ENCODE measurements at places on chromosomes 12 and 14.
A peak's percentile ranks its signal among the peaks of the same experiment; 100 is the strongest.

DNA sequence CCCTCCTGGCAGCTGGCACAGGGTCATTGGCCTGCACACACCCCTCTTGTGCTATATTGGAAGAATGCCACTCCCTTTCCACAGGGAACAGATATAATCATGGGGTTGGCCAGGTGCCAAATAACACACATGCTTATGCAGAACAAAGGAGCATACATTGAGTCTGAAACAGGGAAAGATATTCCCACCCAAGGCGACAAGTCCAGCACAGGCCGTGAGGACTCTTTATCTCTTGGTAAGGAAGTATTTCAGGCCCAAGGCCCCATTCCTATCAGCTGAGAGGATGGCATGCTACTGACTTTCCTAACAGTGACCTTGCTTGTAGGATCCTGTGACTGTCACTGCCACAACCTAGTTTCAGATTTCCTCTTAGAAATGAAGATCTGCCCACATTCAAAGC is 59.0 kb upstream of the STXBP6 start:
- no peak for DNase-seq

- DNase-seq = no peak
Observed at GRCh38 chr12:69886109-69886508, 61.1 kb downstream of the MYRFL start.

DNA sequence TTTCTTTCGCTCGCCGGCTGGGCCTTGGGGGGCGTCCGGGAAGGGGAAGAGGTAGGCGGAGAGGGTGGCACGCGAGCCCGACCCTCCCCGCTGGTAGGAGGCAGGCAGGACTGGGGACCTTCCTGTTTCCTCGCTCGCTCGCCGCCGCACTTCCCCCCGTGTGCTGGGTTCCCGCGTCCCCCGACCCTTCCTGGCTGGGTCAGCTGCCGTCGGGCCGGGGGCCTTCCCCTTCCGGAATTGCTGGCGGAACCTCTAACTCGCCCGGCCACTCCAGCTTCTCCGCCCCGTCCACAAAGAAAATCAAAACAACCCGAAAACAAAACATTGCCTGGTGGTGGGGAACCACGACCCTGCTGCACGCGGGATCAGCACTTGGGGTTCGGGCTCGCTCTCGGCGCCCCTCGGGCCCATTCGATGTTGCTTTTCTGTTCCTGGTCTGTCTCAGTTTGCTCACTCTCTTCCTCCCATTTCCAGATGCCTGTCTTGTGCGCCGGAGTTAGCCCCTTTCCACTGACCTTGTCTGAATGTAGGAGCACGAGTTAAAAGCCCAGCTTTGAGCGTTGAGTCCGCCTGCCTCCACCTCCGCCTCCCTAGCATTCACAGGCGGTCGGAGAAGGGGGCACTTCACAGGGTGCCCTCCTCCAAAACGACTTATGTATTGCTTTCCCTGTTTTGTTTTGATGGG is 581 bp downstream of the PAPOLA start:
- DNase-seq = no peak

GRCh38 chr12:82959821-82960220 is 273.1 kb downstream of the TMTC2 start:
- no peak for DNase-seq

DNA sequence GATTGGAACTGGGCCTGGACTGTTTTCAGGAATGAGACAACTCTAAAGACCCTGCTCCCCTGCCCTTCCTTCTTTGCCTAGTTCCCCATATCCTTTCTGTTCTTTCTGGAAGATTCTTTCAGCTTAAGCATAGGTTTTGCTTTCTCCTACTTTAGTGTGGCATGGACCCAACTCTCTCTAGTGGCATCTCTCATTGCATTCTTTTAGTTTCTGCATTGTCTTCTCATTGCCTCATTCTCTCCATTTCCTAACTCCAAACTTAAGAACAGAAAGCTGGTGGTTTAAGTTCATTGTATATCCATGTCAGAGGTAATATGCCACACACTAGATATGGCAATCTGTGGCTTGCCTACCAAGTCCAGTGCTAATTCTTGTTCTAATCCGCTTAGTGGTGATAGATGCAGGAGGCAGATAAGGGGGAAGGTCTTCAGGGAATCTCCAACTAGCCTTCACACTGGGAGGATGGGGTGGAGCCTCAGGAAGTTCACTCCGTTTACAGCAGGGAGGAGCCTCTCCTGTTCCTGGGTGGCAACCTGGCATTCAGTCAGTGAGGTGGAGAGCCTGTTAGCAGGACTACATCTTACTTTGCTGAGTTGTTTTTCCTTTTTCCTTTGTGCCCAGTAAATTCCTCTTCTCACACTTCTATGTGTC is 165.1 kb upstream of the LMNTD1 start:
- no peak for DNase-seq

DNA sequence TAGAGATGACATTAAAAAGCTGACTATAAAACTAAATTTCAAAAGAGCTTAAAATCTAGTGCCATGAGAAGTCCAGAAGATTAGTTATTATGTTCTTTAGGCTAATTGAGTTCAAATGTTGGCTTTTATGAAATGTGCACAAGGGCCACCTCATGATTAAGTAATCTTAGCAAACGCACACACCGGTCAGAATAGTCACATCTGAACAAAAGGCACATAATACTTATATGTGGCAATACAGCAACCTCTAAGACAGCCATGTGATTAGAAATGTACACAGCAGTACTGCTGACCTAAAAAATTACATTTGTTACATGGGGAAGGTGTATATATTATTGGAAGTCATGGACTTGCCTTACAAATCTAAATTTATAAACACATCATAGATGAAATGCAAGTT is 344.7 kb upstream of the GARIN6 start:
- DNase-seq = no peak

GRCh38 chr14:53946404-53947093 is 10.1 kb downstream of the BMP4 start:
- DNase-seq = no peak

GRCh38 chr12:111436811-111437210 is 31.1 kb downstream of the SH2B3 start:
- DNase-seq = no peak

- DNase-seq = no peak
Observed at GRCh38 chr12:87152075-87152474, 877.1 kb downstream of the C12orf50 start.

DNA sequence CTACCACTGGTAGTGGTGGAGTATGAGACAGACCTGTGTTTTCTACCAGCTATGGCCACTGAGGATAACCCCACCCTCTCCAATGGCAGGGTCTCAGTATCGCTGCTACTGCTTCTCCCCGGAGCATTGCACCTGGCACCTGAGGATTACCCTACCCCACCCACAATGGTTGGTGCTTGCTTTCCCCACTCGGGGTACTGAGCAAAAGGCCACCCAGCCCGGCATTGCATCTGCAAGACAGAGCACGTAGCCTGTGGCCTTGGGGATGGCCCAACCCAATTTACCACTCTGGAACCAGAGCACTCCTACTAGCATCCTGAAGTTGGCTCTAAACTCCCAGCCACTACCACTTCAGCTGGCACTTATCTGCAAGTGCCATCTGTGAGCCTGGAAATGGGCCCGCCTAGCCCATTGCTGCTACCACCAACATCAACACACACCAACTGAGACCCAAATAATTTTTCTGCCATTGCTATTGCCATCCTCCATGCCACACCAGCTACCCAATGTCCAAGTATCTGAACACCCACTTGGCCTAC is 145.7 kb downstream of the CNTN1 start:
- DNase-seq = no peak

GRCh38 chr12:55695349-55695748 is 12.4 kb downstream of the ITGA7 start:
- no peak for DNase-seq

DNA sequence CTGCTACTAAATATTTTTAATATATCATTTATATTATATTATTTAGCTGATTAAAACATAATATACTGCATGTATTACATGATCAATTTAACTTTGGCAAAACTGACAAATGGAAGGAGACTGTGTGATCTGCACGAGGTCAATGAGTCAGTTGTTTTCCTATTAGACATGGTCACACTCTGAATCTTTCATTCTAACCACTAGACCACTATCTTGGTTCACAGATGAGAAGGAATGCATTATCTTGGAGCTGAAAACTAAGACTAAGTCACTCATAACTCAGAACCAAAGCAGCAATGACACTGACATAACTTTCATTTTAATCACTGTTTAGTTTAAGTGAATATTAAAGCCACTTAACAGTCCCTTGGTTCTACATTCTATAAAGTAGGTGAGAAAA is 37.4 kb downstream of the GNPTAB start:
- DNase-seq = no peak

DNA sequence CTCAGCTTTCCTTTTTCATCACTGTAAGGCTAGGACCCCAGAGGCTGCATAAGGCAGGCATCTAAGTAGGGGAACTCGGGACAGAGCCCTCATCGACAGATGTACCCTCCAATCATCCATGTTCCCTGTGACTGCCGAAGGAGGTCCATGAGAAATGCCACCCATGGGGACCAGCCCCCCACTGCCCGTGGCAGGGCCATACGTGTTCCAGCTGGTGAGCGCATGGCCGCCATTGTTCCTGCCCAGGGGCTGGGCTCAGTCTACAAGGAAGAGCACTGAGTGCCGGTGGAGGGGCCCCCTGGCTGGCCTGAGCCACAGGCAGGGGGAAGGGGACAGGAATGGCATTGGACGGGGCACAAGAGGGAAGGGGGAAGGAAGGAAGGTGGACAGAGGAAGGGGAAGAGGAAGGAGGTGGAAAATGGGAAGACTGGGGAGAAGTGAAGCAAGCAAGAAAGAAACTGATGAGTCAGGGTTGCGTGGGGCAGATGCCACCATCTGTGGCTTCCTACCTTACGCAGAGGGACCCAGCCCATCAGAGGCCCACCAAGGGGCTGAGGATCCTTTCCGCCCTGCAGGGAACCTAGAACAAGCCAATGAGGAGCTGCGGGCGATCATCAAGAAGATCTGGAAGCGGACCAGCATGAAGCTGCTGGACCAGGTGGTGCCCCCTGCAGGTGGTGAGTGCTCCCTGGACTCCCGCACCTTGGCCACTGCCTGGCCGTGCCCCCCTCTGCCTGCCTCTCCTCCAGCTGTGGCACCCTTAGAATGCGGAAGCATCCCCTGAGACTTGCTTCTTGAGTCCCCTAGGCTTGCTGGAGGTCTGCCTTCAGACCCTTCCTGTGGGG is 120.6 kb upstream of the FKBP4 start:
- DNase-seq = no peak

GRCh38 chr12:107431942-107432341 is 253.7 kb upstream of the PWP1 start:
- DNase-seq = no peak

- DNase-seq = no peak
Observed at GRCh38 chr14:60840313-60840712, 105.8 kb downstream of the MNAT1 start.

GRCh38 chr12:2526371-2526770 is 268.4 kb upstream of the FKBP4 start:
- DNase-seq = no peak

GRCh38 chr12:110367181-110367864 is 36.2 kb downstream of the ANAPC7 start:
- no peak for DNase-seq

DNA sequence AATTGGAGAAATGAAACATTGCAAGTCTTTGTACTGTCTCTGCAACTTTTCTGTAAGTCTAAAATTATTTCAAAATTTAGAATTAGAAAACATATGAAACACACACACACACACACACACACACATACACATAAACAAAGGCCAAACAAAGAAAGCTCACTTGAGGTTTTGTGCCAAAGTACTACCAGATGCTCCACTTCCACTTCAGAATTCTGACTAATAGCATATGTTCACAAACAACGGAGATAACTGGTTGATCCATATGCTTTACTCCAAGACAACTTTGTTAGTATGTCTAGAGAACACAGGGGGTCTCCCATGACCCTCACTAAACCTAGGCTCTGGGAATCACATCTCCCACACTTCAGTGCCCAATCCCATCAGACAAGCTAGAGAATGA is 133.8 kb upstream of the CLEC14A start:
- DNase-seq = no peak

- no peak for DNase-seq
Observed at GRCh38 chr12:1851151-1851701, 30.9 kb downstream of the LRTM2 start.

- no peak for DNase-seq
Observed at GRCh38 chr12:100857971-100858370, 63.4 kb downstream of the ANO4 start.

- no peak for DNase-seq
Observed at GRCh38 chr12:129325566-129325965, 472.3 kb downstream of the GLT1D1 start.

DNA sequence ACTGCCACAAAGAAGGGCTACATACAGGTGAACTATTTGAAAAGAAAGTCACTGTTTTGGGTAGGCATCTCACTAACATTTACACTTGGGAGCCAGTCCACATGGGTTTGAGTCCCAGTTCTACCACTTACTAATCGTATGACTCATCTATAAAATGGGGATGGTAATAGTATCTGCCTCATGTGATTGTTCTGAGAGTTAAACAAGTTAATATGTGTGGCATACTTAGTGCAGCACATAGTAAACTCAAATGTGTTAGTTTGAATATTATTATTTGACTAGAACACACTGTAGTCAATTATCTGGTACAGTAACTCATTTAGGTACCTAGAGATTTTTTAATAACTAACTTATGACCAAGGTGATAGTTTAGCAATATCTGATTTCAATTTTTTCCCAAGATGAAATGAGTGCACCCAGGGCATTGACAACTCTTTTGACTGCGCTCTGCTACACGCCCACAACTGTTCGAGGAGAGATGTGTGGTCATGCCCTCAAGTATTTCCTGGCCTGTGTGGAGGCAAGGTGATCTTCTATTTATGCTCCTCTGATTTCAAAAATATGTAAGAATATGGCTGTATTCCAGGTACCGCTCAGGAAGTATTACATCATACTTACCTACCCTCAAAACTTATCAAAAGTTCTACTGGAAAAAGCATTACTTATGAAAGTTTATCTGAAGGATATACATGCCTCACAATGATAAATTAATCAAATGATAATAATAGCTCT is 210.6 kb upstream of the EGLN3 start:
- DNase-seq = no peak

DNA sequence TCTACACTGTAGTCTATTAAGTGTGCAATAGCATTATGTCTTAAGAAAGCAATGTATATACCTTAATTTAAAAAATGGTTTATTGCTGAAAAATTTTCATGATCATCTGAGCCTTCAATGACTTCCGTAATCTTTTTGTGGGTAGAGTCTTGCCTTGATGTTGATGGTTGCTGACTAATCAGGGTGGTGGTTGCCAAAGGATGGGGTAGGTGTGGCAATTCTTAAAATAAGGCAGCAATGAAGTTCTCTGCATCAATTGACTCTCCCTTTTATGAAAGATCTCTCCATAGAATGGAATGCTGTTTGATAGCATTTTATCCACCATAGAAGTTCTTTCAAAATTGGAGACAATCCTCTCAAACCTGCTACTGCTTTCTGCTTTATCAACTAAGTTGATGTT is 41.1 kb downstream of the BBS10 start:
- no peak for DNase-seq

DNA sequence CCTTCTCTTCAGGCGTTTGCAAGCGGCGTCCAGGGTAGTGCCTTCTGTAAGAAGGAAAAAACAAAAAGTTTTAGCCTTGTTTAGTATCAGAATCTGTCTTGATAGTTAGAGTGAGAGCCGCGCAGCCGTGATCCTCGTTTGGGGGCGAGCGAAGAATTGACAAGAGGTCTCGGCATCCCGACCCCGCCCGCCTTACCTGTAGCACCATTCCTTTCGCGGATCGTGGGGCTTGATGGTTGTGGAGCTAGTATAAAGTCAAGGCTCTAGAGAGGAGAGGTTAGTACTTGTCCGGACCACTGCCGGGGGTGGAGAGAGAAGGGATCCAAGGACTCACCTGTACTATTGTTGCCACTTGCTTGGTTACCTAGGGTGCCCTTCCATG is 494 bp downstream of the TMTC3 start:
- DNase-seq = peak; percentile 1

- no peak for DNase-seq
Observed at GRCh38 chr12:128815779-128816642, 7.7 kb downstream of the SLC15A4 start.

- no peak for DNase-seq
Observed at GRCh38 chr12:234891-235415, 21.0 kb upstream of the SLC6A12 start.
